ENCODE measurements at places on chromosomes 4 and X.

GRCh38 chr4:139781066-139781465 is 115.4 kb downstream of the MGST2 start:
- DNase-seq, result no peak

DNA sequence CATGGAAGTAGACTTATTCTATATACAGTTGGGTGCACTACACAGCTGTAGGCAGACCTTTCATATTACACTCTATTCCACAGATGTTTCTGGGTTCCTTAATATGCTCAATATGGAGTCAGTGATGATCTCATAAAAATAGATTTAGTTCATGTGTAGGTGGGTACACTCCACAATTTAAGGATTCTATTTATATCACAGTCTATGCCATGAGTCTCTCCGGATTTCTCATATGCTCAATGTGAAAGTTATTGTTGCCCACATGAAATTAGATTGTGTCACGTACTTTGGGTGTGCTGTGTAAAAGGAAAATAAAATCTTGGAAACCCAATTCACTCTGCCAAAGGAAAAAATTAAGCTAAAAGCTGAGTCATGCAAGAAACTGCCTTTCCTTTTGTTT is 32.5 kb upstream of the TASL start:
- no peak for DNase-seq

GRCh38 chr4:163398238-163398637 is 54.5 kb downstream of the NPY5R start:
- no peak for DNase-seq

GRCh38 chr4:173761938-173762337 is 231.9 kb upstream of the HAND2 start:
- no peak for DNase-seq

DNA sequence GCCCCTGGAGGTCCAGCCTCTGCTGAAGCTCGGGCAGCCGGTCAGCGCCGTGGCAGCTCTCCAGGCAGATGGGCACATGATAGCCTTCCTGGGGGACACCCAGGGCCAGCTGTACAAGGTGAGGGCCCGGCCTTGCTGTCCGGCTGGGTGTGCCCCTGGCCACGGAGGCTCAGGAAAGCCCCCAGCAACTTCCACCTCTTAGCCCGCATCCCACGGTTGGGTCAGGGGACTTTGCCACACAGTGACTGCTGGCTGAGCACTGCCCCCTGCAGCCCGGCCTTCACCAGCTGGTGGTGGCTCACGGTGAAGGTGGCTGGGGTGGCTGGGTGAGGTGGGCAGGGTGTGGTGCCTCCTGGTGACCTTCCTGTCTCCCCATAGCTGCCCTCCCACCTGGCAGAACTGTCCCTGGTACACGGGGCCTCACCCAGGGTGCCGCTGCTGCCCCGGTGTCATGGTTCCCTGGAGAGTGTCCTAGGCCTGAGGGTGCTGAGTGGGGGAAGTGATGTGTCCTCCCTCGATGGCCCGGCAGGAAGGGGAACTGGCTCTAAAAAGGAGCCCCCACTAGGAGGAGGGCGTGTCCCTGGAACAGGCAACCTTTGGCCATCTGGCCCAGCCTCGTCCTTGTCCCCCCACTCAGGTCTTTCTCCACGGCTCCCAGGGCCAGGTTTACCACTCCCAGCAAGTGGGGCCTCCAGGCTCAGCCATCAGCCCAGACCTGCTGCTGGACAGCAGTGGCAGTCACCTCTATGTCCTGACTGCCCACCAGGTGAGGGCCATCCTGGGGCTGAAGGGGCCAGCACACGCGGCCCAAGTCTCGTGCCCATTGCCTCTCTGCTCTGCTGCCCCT is 4.5 kb downstream of the PLXNB3 start:
- no peak for DNase-seq

GRCh38 chr4:1489639-1489995 is 83.4 kb upstream of the NKX1-1 start:
- no peak for DNase-seq

DNA sequence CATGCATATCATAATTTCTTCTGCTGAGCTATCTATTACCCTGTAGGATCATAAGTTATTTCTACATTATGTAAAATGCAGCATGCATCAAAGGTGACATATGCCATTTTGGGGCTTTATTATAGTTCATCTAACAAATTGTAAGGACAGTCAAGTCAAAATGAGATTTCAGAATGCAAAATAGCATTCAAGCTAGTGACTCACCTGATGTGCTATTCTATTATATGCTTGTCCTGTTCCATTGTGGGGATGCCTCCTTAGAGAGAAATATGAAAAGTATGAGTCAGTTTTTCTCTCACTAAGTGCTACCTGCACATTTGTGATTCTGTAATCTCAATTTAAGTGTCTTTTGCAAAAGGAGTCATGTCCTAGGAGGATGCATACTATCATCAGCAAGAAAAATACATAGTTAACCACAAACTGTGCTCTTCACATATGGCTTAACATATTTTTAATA is 647.0 kb upstream of the PCDH10 start:
- DNase-seq, result no peak

GRCh38 chrX:22159071-22159470 is 113.6 kb upstream of the CBLL2 start:
- DNase-seq, result no peak

DNA sequence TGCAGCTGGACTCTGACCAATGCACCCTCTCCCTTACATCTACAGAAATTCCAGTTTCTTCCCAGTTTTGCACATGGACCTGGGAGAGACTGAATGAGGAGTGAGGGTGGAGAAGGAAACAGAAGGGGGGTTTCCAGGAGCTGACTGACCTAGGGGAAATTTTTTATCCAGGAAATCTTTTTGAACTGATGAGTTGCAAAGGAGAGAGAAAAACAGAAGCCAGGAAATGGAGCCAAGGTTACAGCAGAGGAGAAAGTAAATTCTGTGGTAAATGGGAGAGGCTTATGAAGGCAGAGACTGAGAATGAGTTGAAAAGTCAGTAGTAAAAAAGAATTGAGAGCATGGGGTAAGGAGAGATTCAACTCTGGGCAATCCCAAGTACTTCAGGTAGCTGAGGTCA is 192.8 kb downstream of the SMIM20 start:
- no peak for DNase-seq

- DNase-seq, result no peak
Observed at GRCh38 chrX:72460715-72461114, 111.9 kb downstream of the HDAC8 start.

- DNase-seq, result no peak
Observed at GRCh38 chrX:56726605-56727004, 2.4 kb upstream of the NBDY start.

DNA sequence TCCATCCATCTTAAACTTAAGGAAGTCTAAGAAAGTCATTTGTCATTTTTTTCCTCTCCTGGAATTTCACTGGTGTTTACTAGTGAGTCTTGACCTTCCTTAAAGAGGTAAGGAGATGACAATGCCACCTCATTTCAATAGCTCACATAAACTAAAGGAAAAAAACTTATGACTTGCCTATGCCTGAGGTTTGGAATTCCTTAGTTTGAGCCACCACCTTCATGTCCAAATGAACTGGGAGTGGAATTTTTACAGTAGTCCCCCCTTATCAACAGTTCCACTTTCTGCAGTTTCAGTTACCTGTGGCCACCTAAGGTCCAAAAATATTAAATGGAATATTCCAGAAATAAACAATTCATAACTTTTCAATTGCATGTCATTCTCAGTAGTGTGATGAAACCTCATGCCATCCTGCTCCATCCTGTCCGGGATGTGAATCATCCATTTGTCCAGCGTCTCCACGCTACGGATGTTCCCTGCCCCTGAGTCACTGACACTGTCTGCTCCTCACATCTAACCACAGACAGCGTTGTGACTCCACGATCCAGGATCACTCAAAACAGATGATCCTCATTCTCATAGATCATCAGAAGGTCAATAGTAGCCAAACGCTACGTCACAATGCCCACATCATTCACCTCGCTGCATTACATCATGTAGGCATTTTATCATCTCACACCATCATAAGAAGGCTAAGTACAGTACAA is 177.4 kb downstream of the SH3KBP1 start:
- no peak for DNase-seq

DNA sequence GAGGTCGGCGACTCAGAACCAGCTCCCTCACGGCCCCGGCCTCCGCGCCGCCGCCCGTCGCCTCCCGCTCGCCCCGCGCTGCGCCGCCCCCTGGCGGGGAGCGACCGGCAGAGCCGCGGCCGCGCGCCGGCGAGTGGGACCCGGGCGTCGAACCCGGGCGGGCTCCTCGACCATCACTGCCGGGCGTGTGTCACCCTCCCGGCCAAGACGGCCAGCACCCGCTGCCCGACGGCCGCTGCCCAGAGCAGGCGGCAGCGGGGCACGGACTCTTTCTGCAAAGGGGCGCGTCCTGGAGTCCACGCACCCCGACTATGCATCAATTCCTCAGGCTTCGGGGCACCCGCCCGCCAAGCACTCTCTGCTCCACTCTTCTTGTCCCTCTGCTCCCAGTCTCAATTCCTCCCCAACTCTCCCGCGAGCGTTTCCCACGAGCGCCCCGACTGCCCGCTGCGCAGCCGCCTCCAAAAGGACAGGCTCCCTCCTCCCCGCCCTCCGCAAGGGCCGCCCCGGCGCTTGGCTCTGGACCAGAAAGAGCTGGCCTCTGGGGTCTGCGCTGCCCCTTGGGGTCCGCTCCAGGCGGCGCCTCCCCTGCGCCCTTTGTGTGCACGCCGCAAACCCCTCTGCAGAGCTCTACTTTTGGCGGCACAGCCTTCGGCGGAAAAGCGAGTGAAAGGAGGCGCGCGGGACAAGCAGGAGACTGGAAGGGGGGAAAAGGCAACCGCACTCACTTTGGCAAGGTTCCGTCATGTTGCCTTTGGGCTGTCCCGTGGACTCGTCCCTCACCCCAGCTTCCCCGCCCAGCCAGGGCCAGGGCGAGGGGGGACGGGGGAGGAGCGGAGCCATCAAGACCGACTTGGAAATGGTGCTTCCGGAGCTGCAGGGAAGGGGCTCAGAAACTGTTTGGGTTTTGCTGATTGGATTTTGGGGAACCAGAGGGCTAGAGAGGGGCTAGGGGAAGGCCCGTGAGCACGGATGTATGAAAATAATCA is 1.0 kb downstream of the PDE5A start:
- DNase-seq, result no peak

DNA sequence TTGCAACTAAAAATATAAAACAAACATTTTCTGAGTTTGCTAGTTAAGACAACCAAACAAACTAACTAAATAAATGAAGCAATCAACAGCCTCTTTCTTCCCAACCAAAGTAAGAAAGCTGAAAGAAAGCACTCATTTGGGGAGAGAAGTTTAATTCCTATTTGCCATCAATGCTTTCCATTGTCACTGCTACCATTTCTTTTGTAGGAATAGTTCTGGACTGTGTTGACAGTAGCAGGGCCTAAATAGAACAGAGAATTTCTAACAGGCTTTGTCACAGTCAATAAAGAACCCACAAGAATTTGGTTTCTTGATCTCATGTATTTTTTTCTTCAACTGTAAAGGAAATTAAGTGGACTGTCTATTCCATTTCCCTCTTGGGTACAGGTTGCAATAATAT is 1886.4 kb upstream of the TENM3 start:
- no peak for DNase-seq

DNA sequence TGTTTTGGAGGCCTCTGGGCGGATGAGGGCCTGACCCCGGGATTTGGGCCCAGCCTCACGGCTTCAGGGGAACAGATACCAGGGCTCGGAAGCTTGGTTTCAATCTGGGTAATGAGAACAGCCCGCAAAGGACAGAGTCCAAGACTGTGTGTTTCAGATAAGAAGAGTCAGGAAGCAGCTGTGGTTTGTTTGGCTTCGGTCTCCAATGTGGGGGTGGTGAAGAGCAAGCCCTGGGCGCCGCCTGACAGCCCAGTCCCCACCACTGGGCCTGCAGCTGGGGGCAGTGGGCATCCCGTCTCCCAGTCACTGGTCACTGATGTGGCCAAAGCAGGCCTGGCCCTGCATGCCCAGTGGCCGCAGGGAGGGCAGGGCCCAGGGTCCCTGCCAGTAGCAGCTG is 9.1 kb downstream of the WFS1 start:
- DNase-seq, result no peak

DNA sequence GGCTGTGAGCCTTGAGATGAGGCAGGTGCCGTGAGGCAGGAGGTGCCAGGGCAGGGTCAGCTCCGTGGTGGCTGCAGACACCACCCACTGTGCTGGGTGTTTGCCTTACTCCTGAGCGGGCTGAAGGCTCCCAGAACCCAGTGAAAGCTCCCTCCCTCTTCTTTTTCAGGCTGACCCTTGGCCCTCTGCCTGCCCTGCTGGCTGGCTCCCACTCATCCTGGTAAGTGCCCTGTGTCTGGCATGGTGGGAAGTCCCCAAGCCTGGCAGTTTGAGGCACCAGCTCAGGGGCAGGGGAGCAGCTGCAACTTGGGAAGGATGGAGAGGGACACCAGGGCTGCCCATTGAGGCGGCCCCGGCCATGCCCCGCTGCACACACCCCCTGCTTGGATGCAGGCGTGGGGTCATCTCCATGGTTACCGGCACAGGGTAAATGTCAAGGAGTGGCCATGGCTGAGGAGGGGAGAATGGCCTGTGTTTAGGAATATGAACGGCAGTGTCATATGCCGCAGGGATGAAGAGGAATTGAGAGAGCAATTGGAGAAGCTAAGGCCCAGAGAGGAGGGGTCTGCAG is 16.8 kb downstream of the SH3BP2 start:
- no peak for DNase-seq

DNA sequence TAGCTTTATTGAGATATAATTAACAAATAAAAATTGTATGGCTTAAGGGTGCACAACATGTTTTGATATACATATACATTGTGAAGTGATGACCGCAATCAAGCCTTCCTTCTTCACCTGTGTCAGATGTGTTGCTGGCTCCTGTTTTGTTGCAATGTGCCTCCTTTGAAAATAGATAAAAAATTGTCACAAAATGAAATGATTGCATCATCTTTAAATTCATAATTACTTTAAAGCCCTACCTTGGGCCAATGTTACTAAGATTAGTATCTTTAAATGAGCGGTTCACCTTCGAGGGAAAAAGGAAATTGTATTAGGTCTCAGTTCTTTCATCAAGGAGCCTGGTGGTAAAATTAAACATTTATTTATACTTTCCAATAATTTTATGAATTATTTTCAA is 77.3 kb downstream of the GPRIN3 start:
- no peak for DNase-seq

Data from activated CD8-positive, alpha-beta memory T cell treated with anti-CD3 and anti-CD28 coated beads for 1 hour (primary cell).